ENCODE measurements at places on chromosomes 11 and 22.

- DNase-seq = no peak
Measured at GRCh38 chr22:27866135-27867084, 52.6 kb downstream of the PITPNB start.

DNA sequence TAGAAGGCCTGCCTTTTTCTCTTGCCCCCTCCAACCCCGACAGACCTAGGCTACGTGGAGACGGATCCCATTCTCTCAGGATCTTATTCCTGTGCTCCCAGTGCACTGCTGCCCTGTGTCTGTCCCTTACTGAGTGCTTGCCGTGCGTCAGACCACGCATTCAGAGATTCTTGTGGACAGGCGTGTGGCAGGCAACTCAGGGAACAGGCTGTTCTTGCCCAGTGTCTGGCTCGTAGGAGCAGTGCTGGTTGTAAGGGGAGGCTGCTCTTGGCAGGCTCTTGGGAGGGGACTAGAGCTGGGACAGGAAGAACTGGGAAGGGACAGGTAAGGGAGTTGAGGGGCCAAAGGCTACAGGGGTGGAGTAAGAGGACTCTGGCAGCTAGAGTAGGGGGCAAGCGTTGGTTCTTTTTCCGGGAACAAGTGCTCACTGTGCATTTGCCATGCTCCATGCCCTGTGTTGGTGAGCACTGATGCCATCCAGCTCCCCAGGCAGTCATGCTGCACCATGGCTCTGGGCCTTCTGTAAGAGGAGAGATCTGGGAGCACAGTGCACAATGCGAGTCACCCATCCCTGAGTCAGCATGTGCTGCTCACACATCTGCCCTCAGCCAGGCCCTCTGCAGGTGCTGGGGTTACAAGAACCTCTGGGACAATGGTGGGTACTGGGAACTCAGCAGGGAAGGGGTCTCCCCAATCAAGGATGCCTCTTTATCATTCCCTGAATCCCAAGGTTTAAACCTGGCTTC, 119.1 kb downstream of the TBC1D22A start:
- DNase-seq = no peak

GRCh38 chr11:128841461-128842072, 25.5 kb downstream of the KCNJ1 start:
- no peak for DNase-seq

DNA sequence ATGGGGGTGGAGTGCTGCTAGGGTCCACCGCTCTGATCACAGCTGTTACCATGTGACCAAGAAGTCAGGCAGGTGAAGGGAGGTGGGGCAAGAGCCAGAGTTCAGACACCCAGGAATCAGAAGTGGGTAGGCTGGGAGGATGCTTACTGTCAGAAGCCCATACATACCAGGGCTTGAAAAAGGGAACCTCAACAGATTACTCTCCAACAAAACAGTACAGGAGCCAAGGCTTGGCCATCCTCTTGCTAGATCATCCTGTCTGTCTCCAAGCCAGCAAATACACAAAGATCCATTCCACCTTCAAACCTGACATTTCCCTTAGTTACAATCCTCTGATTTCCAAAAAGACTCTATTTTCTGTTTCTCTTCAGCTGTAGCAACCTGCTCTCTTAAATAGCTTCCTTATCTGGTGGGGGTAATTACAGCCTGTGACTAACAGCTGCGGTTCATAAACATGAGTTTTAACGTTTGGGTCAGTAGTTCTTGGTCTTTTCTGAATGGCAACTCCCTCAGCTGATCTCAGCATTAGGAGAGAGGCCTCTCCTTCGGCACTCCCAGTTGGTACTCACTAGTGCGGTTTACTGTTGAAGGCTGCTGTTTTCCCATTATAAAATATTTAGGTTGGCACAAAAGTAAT, 31.1 kb upstream of the WT1 start:
- no peak for DNase-seq

DNA sequence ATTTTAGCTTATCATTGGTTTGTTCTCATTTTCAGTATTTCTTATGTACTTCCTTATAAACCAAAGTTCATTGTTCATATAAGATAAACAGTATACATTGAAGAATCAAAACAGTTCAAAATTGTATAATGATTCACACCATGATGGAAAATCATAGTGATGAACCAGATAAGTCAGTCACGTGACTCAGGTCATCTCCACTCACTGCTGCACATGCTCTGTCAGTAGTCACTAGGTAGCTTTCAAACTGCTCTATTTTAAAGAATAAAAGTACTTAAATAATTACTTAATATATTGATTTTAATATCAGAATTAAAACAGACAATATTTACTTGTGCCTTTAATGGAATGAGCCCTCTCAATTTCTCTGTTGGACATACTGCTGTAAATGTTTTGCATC, 37.5 kb downstream of the PDHX start:
- DNase-seq = no peak

DNA sequence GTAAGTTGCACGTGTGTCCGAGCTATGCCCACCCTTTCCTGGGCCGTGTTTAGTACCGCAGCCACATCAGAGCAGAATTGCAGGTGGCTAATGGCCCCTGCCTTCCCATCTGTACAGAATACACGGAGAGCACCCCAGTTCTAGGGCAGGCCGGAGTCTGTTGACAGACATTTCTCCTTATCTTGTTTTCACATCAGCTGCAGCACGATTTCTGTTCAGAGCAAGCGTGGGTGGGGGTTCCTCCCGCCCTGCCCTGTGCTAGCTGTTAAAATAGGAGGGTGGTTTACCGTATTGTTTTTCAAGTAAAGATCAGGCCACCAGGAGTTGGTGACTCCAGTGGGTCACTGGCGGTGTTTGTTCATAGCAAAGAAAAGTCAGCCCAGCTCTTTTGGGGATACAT, 41.1 kb downstream of the UBASH3B start:
- peak; percentile 48 for DNase-seq

DNA sequence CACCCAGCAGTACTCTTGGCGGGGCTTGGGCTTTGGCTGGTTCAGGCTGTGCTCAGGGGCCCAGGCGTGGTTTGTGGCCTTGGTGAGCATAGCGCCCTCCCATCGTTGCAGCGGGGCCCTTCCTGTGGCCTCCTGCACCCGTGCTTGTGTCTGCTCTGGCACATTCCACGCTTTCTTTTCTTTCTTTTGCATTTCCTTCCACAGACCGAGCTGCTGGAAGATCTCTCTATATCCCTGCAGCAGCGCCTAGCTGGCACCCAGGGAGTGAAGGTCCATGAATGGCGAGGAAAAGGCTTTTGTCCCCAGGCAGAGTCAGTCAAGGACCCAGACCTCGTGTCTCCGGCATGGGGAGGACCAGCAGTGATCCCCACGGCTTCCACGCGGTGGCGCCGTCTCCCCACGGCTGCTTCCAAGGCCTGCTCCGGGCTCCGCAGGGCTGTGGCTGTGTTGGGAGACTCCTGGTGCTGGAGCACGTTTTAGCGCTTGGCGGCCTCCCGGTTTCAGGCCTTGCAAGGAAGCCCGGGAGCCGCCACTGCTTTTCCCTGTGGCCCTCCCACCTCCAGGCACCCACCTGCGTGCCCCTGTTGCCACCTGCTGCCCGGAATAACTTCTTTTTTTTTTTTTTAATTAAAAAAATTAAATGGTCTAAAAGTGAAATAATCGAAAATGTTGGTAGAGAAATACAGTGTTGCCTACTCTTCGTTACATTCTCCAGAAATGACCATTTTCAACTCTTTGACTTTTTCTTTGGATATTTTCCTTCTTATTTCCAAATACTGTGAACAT, 28.5 kb downstream of the GLB1L2 start:
- DNase-seq = peak; percentile 52

- no peak for DNase-seq
Measured at GRCh38 chr11:10728789-10729472, 22.1 kb upstream of the CTR9 start.

- no peak for DNase-seq
Measured at GRCh38 chr11:29293825-29294224, 723.0 kb downstream of the KCNA4 start.

GRCh38 chr22:42511401-42511891, 8.2 kb downstream of the RRP7A start:
- no peak for DNase-seq

DNA sequence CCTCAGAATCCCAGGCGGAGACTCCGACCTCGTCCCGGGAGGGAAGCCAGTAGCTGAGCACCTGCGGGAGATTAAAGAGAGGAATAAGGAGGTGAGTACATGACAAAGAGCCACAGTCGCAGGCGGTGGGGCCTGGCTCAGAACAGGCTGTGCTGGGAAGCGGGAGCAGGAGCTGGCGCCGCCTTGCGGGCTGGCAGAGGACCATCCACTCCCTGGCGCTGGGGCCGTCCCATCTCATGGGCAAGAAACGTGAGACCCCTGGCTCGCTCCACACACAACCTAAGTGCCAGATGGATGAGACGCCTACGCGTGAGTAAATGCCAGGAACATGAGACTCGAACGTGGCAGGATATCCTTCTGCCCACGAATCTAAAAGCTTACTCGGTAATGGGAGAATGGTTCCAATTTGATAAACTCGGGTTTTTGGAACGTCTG, 6.3 kb downstream of the CEND1 start:
- no peak for DNase-seq

GRCh38 chr11:86949995-86950660, 5.1 kb downstream of the FZD4 start:
- no peak for DNase-seq

DNA sequence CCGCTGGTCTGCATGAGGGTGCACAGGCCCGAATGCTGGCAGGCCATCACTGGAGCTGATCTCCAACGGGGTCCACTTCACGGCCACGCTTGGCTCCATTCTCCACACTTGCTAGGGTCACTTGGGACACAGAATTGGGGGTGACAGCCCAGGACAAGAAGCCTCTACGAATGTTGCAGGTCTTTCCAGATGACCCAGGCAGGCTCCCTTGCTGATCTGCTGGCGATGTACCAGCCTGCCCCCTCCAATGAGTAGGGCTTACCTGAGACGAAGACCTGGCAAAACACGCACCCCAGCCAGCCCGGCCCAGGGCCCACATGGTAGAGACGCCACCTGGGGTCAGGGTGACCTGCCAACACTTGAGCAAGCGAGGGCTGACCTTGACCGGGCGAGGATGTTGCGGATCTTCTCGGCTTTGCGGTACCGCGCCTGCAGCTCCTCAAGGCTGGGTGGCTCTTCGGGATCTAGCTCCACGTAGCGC, 44.9 kb downstream of the C11orf58 start:
- no peak for DNase-seq

GRCh38 chr11:60168306-60168705, 14.6 kb downstream of the MS4A6A start:
- no peak for DNase-seq

DNA sequence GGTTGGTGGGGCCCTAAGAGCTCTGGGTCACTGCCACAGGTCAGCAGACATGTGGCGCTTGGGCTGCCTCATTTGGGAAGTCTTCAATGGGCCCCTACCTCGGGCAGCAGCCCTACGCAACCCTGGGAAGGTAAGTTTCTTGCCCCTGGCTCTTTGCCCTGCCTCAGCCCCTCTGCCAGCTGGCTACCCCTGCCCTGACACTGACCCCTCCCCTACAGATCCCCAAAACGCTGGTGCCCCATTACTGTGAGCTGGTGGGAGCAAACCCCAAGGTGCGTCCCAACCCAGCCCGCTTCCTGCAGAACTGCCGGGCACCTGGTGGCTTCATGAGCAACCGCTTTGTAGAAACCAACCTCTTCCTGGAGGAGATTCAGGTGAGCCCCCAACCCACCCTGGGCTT, 1.9 kb downstream of the SCYL1 start:
- DNase-seq = no peak

GRCh38 chr11:109040303-109040702, 375.4 kb downstream of the DDX10 start:
- DNase-seq = no peak

DNA sequence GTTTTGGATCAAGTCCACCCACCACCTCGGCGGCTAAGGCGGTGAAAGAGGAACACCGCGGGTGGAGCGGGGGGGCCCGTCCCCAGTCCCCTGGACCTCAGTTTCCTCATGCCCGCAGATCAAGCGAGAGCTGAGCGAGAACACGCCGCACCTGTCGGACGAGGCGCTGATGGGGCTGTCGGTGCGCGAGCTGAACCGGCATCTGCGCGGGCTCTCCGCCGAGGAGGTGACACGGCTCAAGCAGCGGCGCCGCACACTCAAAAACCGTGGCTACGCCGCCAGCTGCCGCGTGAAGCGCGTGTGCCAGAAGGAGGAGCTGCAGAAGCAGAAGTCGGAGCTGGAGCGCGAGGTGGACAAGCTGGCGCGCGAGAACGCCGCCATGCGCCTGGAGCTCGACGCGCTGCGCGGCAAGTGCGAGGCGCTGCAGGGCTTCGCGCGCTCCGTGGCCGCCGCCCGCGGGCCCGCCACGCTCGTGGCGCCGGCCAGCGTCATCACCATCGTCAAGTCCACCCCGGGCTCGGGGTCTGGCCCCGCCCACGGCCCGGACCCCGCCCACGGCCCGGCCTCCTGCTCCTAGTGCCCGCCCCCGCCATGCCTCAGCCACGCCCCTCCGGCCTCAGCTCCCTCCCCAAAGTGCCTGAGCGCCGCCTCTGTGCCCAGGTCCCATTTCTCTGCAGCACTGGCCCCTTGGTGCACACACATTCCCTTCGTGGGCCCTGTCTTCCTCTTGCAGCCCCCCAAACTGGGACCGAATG, 12.7 kb downstream of the MAFF start:
- DNase-seq = peak; percentile 67

Measured in activated T-helper 9 cell treated with anti-CD3 and anti-CD28 coated beads, Interleukin-2, amount 50 U/mL, for 16 hours (primary cell).